ENCODE measurements at places on chromosomes 2 and 18.

- DNase-seq: no peak
Measured at GRCh38 chr2:240310201-240310600, 125.3 kb upstream of the GPC1 start.

GRCh38 chr18:59041819-59042815 is 97.6 kb upstream of the SEC11C start:
- no peak for DNase-seq

DNA sequence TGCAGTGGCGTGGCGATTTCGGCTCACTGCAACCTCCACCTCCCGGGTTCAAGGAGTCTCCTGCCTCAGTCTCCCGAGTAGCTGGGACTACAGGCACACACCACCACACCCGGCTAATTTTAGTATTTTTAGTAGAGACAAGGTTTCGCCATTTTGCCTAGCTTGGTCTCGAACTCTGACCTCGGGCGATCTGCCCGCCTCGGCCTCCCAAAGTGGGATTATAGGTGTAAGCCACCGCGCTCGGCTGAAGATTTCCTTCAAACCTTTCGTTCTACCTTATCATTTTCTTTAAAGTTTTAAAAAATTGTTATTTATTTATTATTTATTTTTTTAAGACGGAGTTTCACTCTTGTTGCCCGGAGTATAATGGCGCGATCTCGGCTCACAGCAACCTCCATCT is 979 bp upstream of the WDR43 start:
- no peak for DNase-seq

DNA sequence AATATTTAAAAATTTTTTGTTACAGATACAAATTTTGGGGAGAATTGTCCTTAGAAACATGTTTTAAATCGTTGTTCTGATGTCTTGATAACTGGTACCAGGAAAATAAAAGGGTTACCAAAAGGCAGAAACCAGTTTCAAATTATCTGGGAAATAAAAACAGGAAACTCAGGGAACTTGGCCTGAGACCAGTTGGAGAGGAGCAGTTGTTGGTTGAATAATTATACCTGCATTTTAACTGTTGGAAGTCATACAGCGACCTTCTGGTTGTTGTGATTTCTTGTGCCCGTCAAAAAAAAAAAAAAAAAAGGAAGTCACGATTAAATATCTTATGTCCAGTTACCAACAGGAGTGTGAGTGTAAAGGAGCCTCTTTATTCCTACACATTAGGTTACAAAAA is 51.8 kb downstream of the CRIM1 start:
- no peak for DNase-seq

- no peak for DNase-seq
Measured at GRCh38 chr2:237885111-237885930, 25.9 kb downstream of the RAMP1 start.

GRCh38 chr2:198591586-198591985 is 787.2 kb downstream of the PLCL1 start:
- no peak for DNase-seq

DNA sequence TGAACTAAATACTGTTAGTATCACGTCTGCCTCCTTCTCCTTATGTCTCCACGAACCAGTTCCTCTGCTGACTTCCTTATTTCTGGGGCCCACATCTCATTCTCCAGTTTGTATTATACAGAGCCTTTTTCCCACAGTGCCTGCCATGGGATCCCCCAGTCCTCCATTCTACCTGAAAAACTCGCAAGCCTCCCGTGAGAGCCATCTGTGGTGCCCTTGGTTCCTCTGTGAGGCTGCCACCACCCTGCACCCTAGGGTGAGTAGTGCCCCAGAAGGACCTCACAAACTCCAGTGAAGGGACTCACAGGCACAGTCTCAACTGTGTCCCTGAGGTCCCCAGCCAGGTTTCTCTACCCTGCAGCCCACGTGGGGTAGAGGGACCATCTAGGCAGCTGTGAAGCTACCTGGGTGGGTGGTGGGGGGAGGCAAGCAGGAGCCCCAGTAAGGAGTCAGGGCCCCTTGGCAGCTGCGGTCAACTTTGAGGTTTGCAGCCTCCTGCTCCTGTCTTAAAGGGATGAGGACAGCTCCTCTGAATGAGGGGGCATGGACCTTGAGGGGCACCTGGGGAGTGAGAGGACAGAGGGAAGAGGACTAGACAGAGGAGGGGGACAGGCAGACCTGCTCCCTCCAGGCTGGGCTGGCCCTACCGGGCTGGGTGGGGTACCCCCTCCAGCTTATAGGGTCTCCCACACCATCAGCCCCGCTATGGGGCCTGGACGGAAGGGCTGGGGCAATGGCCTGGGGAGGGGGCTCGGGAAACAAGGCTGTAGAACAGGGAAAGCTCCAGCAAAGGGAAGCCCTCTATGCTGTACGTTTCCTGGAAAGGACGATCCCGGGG is 1.0 kb downstream of the PSTPIP2 start:
- DNase-seq: no peak

DNA sequence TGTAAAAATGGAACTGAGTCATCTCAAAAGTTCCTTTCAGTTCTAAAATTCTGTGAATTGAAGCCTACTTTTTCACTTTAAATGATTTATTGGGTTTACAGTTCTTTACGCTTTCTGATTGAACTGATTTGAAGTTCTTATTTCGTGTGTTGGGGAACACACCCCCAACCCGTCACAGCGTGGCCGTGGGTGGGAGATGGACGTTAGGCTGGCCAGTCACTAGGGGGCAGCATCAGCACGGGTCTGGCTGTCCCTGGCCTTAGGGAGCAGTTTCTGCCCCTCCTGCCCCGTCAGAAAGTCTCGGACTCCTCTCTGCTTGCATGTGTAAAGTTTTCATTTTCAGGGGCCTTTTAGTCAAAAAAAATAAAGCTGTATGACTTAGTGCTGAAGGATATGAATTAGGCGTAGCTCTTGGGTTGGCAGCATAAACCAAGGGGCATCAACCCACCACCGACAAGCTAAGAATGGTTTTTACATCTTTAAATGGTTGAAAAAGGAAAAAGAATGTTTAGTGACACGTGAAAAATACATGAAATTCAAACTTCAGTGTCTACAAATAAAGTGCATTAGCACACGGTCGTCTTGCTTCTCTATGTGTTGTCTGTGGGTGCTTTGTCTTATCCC is 63.4 kb downstream of the ZCCHC2 start:
- DNase-seq: peak; percentile 69

GRCh38 chr2:162018530-162018929 is 55.5 kb downstream of the DPP4 start:
- DNase-seq: no peak

GRCh38 chr2:25311865-25312575 is 29.7 kb downstream of the DNMT3A start:
- no peak for DNase-seq

DNA sequence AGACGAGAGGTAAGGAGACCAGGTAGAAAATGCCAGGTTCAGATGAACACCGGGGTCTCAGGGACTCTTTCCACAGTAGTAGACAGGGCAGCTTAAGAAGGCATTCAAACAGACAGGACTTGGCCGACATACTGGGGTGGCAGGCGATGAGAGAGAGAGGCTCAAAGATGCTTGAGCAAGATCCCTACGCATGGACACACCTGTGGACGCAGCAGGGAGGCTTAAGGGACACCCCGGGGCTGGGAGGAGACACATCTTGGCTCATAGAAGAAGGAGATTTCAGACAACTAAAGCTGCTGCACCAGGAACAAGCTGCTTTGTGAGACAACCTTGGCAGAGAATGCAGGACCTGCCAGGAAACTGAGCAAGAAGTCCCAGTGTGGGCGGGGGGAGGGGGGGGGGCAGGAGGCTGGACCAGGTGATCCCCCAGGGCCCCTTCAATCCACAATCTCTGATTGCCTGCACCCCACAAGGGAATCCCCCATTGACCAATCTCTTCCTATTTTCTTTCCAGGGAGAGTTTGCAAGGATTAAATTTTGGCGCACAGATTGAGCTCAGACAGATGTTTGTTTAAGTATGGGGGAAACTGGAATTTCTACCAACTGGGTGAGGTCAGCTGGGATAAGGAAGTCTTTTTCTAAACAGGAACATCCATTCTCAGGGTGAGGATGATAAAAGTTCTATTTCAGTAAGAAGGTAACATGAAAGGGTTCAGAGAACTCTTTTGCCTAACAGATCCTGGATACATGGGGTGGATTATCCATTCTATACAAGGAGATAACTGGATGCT is 400.7 kb downstream of the NBAS start:
- DNase-seq: no peak

GRCh38 chr18:45290364-45290763 is 324.9 kb upstream of the SLC14A2 start:
- DNase-seq: no peak

GRCh38 chr18:2907550-2908135 is 60.8 kb downstream of the EMILIN2 start:
- DNase-seq: no peak

DNA sequence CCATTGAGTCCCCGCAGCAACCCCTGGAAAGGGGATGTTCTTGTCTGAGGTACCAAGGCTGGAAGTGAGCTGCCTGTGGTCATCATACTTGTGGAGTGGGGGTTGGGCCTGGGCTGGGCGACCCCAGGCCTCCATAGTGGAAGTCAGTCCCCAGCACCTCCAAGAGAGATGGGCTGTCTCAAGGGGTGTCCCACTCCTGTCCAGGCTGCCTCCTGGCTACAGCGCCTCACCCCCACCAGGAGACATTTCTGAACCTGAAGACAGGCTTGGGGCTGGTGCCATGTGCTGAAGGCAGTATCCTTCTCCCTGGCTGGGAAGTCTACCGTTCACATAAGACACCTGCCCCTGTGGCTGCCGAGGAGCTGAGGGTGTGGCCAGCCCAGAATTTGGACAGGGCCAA is 28.9 kb downstream of the INHBB start:
- DNase-seq: no peak

GRCh38 chr18:22204996-22205395 is 35.6 kb downstream of the GATA6 start:
- DNase-seq: no peak

DNA sequence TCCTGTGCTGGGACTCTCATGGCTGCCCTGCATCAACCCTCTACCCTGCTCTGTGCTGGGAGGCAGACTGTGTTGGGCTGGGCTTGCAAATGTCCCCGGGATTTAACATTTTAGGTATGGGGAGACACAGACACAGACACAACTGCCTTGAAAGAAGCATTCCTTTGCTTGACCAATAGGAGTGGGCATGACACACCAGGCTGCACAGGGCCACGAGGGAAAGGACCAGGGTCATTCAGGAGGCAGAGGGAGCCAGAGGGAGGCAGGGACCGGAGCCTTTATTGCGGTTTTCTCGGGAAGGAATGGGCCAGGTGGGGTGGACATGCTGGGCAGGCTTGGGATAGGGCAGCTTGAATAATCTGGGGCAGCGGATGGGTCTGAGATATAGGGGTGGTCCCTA is 238.7 kb upstream of the COPS8 start:
- no peak for DNase-seq

DNA sequence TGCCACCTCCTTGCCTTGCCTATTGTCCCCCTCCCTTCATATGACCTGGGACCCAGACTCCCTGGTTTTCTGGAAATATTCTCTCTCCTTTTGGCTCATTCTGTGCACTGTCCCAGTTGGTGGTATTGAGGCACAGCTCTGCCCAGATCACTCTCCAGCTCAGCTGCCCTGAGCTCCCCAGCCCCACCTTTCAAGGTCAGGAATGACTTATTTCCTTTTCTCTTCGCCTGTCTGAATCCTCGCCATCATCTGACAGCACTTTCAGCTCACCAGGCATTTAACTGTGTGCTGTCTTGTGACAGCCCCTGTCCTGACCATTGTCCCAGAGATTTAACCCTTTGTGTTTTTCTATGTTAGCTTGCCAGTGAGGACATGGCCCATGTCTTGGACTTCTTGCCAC is 133.0 kb downstream of the MSH2 start:
- DNase-seq: no peak

DNA sequence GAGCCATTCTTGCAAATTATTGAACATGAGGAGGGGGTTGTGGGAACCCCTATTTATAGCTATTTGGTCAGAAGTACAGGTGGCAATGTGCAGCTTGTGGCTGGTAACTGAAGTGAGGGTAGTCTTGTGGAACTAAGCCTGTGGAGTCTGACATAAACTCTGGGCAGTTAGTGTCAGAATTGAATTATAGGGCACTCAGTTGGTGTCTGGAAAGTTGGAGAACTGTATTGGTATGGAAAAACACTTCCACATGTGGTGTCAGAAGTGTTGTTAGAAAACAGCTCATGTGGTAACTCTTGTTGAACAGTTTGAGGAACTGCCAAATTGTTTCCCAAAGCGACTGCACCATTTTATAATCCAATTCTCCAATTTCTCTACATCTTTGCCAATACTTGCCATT is 7.5 kb downstream of the RALBP1 start:
- DNase-seq: no peak

- no peak for DNase-seq
Measured at GRCh38 chr2:178114462-178114861, 2.2 kb downstream of the RBM45 start.

DNA sequence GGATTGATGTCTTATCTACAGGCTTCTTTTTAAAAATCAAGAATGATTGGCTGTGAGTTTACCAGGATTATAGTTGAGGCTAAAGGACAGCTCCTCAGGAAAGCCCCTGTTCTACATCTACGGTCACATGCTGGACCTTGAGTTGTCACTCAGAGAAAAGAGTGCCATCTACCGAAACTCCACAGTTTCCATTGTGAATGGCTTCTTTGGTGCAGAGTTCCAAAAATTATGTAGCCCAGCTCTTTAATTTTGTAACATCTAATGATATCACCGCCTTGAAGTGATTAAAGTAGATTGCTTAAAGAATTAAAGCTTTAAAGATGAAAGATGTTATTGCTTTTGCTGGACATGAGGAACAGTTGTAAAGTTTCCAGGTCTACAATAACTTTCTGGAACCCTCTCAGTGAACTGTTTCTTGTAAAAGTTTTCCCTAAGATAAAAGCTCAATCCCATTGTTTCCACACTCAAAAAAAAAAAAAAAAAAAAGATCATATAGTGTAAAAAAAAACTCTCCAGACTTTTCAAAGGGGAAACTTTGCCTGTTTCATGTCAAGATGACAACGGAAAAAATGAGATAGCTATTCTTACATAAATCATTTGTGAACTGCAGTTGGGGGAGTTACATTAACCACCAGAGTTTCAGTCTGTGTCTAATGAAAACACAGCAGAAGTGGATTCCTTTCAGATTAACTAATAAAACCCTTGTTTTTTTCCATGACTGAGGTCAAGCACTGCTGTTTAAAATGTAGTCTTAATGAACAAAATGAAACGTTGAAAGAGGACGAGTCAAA is 4.3 kb downstream of the COL3A1 start:
- DNase-seq: no peak

DNA sequence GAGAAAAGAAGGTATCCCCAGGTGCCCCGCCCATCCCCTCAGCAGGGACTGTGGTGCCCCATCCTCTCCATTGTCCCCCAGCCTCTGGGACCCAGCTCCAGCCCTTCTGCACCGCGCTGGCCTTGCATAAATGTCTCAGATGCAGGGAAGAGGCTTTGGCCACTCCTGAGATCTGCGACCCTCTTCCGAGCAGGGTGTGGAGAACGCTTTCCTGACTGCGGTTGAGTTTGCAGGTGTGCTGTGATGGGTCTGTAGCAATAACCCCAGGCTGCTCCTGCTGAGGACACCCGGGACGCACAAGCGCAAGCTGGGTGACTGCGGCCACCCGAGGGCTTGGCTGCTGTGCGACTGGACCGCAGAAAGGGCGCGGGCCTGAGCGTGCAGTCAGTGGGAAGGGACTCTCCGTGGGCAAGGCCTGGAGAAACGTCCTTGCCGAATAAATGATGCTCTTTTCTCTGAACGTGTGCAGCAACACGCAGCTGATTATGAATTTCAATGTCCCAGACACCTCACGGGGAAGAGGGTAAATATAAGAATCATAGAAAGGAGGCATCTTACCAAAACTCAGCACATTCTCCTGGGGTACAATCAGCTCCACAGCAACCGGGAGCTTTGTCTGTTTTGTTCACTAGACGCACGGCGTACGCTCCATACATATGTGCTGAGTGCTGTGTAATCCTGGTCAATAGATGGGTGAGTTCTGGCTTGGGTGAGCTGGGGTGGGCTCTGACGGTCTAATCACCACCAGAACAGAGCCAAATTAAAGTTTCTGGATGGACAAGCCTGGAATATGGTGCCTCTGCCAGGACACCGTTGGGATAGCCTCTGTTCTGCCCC is 67.5 kb upstream of the ZNF516 start:
- DNase-seq: no peak
